Fibroblast of pulmonary artery (primary cell): ENCODE measurements at places on chromosomes 4 and X.
A peak's percentile ranks its signal among the peaks of the same experiment; 100 is the strongest.

DNA sequence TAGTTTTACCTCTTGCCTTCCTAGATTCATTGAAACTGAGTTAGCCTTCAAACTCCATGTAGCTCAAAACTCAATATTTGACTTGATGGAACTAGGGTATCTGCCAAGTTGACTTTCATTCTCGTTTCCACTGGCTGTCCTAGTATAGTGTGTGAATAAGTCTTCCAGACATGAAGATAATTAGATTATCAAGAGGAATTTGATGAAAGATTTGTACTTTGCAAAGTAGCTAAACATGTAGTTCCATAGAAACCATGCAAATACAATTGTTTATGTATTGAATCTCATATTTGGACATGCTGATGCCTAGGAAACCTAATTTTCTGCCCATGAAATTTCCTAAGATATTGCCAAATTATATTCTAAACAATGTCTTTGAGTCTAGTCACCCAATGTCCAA is 297.5 kb downstream of the ARHGAP24 start:
- no peak for DNase-seq

DNA sequence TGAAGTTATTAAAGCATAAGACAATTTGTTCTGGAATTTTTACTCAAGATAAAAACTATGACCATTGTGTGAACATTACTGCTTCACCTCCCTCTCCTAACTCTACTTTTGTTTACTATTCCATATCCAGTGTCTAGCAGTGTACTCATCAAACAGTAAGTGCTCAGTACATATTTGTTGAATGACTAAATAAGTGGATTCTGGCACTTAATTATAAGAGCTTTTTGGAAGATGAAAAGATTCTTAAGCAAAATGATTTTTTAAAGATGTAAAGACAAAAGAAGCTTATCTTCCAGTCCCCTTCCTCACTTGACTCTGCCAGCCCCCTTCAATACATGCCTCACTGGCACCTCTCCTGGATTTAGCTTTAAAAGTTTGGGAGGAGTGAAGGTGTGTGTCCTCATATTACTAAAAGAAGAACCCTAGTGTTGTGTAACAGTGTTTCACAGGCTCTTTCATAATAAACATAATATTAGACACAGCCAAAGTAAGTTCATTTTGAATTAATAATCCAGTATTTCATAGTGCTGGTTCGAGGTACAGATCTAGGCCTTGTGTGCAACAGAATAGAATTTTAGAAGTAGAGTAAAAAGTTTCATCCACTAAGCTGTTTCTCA is 53.0 kb downstream of the GAB1 start:
- no peak for DNase-seq

GRCh38 chr4:176001151-176002006 is 64.3 kb upstream of the WDR17 start:
- DNase-seq = peak; percentile 20

DNA sequence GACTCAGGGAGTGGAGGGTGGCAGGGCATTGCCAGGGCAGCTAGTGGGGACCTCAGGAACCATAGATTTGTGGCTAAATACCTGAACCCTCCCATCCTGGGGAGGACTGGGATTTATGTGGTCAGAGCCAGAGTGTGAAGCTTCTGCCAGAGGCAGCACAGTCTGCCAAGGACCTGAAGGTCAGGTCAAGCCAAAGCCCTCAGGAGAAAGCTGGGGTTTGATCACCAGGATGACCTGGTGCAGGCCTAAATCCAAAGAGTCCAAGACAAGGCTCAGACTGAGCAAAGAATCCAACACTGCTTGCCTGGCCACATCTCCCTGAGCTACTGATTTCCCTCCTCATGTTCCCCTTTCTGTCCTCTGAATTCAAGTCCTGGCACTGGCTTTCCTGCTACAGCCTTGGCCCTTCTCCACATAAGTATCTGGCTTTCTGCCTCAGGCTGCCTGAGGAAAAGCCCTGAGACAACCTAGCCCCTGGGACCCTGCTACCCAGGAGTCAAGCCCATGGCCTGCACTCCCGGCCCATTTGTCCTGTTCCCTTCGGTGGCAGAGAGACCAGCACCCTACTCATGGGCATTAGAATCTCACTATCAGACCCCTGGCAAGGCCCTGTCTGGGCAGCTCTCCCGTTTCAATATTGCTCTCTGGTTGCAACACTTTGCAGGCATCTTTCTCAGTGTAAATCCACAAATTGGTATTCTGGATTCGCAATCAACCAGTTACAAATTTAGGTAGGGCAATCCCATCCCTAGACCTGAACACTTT is 39.3 kb upstream of the SLC25A43 start:
- no peak for DNase-seq

DNA sequence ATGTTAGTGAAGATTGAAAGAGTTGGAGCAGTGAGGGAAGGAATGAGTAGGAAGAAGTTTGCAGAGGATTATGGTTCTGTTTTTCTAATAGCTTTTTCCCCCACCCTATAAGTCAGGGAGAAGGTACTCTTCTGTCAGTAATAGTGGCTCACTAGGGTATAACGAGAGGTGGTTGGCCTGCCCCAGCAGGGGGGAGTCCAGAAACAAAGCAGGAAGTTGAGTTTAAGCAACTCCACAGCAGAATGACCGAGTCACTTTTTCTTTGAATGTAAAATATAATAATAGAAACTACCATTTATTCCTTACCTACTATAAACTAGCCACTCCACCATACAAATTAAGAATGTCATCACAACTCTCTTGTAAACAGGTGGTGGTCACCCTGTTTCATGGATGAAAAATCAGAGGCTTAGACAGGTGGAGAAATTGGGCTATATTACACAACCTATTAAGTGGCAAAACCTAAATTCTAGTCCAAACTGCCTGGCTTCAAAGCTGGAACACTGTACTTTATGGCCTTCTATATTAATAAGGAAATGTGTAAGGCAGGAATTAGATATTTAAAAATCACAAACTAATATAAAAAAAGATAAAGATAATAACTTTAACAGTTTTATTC is 21.9 kb downstream of the AP1AR start:
- no peak for DNase-seq
